ENCODE measurements at places on chromosomes 3 and 15.

GRCh38 chr15:98505611-98506031, 142.7 kb upstream of the IGF1R start:
- no peaks in the 10 kb centered on the region for H3K4me1 ChIP-seq

DNA sequence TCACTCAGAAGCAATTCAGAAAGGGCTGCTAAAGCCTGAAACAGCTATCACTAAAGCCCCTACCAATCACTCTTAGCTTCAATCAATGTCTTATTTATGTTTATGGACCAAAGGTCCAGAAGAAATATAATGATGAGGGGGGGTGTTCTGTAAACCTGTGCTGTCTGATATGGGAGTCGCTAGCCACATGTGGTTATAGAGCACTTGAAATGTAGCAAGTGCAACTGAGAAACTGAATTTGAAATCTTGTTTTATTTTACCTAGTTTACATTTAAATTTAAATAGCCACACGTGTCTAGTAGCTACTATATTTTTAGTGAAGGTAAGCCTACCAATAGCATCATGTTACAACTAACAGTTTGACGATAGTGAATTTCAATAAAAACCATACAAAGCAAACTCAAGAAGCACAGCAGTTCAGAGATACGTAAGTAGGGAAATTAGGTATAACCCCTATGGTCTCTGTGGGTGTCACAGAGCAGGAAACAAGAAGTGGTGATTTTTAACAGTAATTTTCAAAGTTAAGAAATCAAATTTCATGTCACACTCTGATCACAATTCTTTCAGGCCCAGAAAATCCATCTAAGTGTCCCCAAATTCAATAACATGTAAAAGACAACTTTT, 3.6 kb downstream of the POU1F1 start:
- no peak overlapping the region for H3K27ac ChIP-seq
- H3K4me1 ChIP-seq, result peaks cover 40% of the 10 kb centered on the region
- no peaks in the 10 kb centered on the region for H3K27me3 ChIP-seq
- H3K36me3 ChIP-seq, result no peaks in the 10 kb centered on the region

GRCh38 chr3:111803123-111803593, 55.9 kb upstream of the PHLDB2 start:
- H3K36me3 ChIP-seq, result no peaks in the 10 kb centered on the region
- H3K4me3 ChIP-seq, result no peak overlapping the region
- H3K27me3 ChIP-seq, result no peaks in the 10 kb centered on the region
- DNase-seq, result no peak
- no peak overlapping the region for H3K27ac ChIP-seq

DNA sequence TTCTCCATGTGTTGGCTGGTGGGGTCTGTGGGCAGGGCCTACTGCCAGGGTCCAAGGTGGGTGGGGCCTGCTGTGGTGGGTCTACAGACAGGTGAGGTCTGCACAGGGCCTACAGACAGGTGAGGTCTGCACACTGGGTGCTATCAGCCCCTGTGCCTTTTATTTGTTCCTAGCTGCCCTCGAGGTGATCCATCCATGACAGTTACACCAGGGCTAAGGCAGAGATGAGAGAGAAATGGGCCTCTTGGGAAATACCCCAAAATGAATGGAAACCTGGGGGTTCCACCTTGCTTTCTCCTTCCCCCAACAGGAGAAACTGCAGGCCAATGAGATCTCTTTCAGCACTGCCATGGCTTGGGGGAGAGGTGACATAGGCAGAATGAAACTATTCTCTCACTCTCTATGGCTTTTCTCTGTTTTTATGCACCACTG, 36.4 kb downstream of the CFAP100 start:
- no peak overlapping the region for H3K4me3 ChIP-seq
- H3K27ac ChIP-seq, result no peak overlapping the region
- no peak for DNase-seq
- peaks cover 15% of the 10 kb centered on the region for H3K36me3 ChIP-seq
- no peaks in the 10 kb centered on the region for H3K4me1 ChIP-seq
- H3K27me3 ChIP-seq, result no peaks in the 10 kb centered on the region

DNA sequence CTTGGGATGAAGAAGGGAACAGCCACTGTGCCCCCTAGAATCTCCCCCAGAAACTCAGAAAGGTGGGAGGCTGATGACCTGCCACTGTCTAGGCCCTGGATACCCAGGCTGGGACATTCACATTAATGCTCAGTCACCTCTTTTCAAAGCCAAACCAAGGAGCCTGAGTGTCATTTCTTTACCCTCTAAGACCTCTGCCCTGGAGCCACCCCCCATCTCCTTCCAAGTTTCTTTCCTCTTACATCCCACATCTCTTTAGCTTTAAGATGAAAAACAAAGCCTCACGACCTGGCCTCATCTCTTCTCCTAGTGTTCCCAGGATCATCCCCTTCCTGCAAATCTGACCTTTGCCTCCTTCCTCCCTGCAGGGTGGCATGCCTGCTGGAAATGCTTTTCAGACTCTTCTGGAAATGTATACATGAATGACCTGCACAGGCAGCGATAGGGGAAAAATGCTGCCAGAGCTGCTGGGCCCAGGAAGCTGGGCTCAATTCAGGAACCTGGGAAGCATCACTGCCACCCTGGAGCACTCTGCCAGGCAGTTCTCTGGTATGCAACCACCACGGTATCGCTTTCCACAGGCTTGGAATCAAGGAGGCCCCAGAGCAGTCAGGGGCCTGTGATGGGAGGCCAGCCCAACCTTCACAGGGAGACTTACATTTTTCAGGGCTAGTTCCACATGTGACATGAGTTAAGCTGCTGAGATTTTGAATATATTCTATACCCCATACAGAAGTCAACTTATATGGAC, 67.6 kb downstream of the DAPK2 start:
- H3K27me3 ChIP-seq, result no peaks in the 10 kb centered on the region
- H3K27ac ChIP-seq, result no peak overlapping the region
- H3K36me3 ChIP-seq, result no peaks in the 10 kb centered on the region
- H3K4me3 ChIP-seq, result no peak overlapping the region

- H3K27me3 ChIP-seq, result no peaks in the 10 kb centered on the region
- no peak overlapping the region for H3K4me3 ChIP-seq
- no peak for DNase-seq
- H3K36me3 ChIP-seq, result no peaks in the 10 kb centered on the region
- H3K27ac ChIP-seq, result no peak overlapping the region
- H3K4me1 ChIP-seq, result no peaks in the 10 kb centered on the region
These were observed 617.6 kb downstream of the FHIT start for GRCh38 chr3:60633644-60634043.

DNA sequence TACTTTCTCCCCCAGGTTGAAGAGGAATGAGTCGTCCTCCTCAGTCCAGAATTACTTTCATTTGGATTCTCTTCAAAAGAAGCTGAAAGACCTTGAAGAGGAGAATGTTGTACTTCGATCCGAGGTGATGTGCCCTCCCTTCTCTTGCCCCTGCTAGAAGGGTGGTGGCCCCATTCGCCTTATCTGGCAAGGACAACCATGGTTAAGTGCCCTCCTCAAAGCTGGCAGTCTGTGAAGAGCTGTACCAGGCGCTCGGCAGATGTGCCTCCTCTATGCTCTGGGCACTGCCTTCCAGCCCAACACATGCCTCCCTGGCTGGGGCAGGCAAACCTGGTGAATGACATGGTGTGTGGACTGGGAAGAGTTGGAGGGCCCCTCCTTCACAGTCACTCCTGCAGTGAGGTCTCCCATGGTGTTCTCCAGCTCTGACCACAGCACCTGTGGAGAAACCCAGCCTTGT, 77.0 kb downstream of the CCK start:
- no peak for DNase-seq
- no peak overlapping the region for H3K27ac ChIP-seq
- peaks cover 32% of the 10 kb centered on the region for H3K36me3 ChIP-seq
- no peaks in the 10 kb centered on the region for H3K27me3 ChIP-seq

GRCh38 chr15:66611257-66612053, 45.7 kb upstream of the LCTL start:
- no peaks in the 10 kb centered on the region for H3K36me3 ChIP-seq
- no peaks in the 10 kb centered on the region for H3K27me3 ChIP-seq
- no peak overlapping the region for H3K4me3 ChIP-seq
- no peaks in the 10 kb centered on the region for H3K4me1 ChIP-seq

GRCh38 chr3:194658477-194659242, 13.3 kb downstream of the LSG1 start:
- no peak overlapping the region for H3K4me3 ChIP-seq
- DNase-seq, result no peak
- H3K4me1 ChIP-seq, result no peaks in the 10 kb centered on the region
- H3K27ac ChIP-seq, result no peak overlapping the region

DNA sequence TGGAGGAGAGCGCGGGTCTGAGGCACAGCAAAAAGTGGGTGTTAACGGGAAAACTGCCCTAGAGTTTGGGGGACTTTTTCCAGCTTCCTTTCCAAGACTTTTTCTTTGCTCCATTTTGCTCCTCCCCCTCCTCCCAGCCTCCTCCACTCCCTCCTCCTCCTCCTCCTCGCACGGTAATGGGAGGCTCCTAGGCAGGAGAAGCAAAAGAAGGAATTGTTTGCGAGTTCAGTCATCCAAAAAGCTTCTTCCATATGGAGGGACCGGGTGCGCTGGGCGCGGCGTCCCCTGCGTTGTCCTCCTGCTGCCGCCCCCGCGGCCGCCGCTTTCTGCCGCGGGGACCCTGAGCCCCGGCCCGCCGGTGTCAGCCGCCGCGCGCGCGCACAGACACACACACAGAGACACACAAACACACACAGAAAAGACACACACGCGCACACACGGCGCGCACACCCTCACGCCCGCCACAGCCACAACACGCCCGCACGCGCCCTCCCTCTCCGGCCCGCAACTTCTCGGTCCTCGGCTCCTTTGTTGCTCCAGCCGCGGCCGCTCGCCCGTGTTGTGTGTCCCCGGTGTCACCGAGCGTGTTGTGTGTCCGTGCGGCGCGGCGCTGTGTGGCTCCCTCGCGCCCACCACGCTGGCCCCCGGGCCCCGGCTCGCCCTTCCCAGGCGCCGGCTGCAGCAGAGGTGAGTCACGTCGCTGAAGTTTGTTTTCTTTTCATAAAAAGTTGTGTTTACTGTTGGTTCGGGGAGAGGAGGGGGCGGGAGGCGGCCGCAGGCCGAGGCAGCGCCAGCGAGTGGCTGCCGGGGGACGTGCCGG, at the start of gene BOC:
Gene BOC (plus strand): TSS at position 228 of the 820 bp plus-strand sequence. CDS start 38,246 bp downstream, outside the sequence.
- H3K4me3 ChIP-seq, result no peak within 1 kb of the TSS
- DNase-seq, result no peak
- H3K4me1 ChIP-seq, result no peaks in the 10 kb centered on the region
- H3K27ac ChIP-seq, result no peak within 1 kb of the TSS
- no peaks in the 10 kb centered on the region for H3K27me3 ChIP-seq

DNA sequence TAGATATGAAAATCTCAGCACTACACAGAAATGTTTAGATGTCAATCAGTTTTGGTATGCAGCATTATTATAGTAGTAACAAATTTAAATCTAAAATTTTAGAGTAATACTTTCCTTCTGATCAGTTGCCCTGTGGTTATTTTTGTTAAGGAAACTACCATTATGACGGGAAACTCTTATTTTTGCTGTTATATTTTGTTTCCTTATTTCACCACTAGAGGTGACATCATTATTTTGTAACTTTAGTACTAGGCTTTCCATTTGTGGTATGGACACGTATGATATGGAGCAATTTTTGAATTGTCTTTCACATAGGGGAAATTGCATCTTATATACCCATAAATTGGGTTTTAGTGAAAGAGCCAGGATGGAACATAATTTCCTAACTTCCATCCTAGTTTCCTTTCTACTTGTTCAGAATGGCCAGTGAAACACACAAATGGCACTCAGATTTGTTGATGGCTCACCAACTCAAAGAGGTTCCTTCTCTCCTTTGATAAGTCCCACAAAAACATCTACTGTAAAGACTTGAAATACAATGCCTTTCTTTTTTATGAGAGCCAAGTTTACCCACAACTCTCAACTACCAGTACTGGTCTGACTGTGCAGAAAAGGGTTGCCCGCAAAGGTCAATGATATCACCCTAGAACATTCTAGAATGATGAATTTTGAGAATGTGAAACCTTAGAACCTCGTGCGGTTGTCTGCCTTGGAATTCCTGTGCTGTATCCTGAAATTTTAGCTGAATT, 19.4 kb upstream of the PPP4R2 start:
- DNase-seq, result no peak
- no peaks in the 10 kb centered on the region for H3K27me3 ChIP-seq
- no peaks in the 10 kb centered on the region for H3K4me1 ChIP-seq
- H3K27ac ChIP-seq, result no peak overlapping the region
- no peak overlapping the region for H3K4me3 ChIP-seq

GRCh38 chr3:171845481-171846284, 2.5 kb downstream of the TMEM212 start:
- no peaks in the 10 kb centered on the region for H3K36me3 ChIP-seq
- H3K4me3 ChIP-seq, result no peak overlapping the region
- no peak for DNase-seq
- no peaks in the 10 kb centered on the region for H3K4me1 ChIP-seq
- peaks cover 12% of the 10 kb centered on the region for H3K27me3 ChIP-seq
- H3K27ac ChIP-seq, result no peak overlapping the region

- no peaks in the 10 kb centered on the region for H3K36me3 ChIP-seq
- H3K4me1 ChIP-seq, result no peaks in the 10 kb centered on the region
- no peak for DNase-seq
These were observed 111.9 kb downstream of the ST8SIA2 start for GRCh38 chr15:92505611-92506010.

- no peak overlapping the region for H3K4me3 ChIP-seq
- no peaks in the 10 kb centered on the region for H3K4me1 ChIP-seq
- peaks cover 15% of the 10 kb centered on the region for H3K27me3 ChIP-seq
- no peaks in the 10 kb centered on the region for H3K36me3 ChIP-seq
These were observed 147.6 kb upstream of the HACD2 start for GRCh38 chr3:123732447-123732846.

- H3K36me3 ChIP-seq, result no peaks in the 10 kb centered on the region
- no peaks in the 10 kb centered on the region for H3K4me1 ChIP-seq
- no peak overlapping the region for H3K27ac ChIP-seq
- peaks cover 3% of the 10 kb centered on the region for H3K27me3 ChIP-seq
- no peak overlapping the region for H3K4me3 ChIP-seq
- no peak for DNase-seq
These were observed 33.5 kb downstream of the SRPRB start for GRCh38 chr3:133838916-133839800.

DNA sequence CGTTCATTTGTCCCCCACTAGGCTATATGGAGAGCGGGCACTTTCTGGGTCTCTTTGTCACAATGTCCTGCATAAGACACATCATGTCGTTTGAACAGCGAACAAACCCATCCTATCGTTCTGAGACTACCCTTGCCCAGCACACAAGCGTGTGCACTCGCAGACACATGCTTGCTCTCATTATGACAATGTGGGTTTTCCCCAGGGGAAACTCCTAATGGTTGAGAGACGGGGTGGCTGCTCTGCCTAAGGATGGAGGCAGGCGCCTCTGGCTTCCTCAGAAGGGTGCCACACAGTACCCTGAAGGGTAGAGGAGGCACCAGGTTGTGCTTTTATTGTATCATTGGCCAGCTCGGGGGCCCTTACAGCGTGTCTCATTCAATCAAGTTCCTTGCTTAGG, 51.0 kb upstream of the MYZAP start:
- peaks cover 9% of the 10 kb centered on the region for H3K27me3 ChIP-seq
- H3K4me1 ChIP-seq, result no peaks in the 10 kb centered on the region
- H3K4me3 ChIP-seq, result no peak overlapping the region
- no peak overlapping the region for H3K27ac ChIP-seq
- DNase-seq, result no peak

DNA sequence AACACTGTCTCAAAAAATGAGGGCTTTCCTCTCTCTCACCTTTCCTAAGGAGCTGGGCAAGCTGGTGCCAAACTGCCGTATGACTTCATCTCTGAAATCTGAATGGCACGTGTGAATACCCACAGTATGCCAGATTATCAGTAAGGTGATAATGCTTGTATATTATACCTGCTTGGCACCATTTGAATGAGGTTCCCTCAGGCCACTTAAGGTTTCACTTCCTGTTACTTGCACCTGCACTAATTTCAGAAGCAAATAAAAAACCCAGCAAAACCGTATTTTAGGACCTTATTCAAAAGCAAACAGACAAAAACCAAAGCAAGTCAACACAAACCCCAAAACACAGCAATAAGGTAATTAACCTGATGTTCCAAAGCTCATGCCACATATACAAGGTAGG, 19.7 kb downstream of the FOXP1 start:
- no peaks in the 10 kb centered on the region for H3K27me3 ChIP-seq
- H3K4me3 ChIP-seq, result no peak overlapping the region
- no peak overlapping the region for H3K27ac ChIP-seq
- DNase-seq, result no peak
